ENCODE measurements at places on chromosomes 6 and 20.

DNA sequence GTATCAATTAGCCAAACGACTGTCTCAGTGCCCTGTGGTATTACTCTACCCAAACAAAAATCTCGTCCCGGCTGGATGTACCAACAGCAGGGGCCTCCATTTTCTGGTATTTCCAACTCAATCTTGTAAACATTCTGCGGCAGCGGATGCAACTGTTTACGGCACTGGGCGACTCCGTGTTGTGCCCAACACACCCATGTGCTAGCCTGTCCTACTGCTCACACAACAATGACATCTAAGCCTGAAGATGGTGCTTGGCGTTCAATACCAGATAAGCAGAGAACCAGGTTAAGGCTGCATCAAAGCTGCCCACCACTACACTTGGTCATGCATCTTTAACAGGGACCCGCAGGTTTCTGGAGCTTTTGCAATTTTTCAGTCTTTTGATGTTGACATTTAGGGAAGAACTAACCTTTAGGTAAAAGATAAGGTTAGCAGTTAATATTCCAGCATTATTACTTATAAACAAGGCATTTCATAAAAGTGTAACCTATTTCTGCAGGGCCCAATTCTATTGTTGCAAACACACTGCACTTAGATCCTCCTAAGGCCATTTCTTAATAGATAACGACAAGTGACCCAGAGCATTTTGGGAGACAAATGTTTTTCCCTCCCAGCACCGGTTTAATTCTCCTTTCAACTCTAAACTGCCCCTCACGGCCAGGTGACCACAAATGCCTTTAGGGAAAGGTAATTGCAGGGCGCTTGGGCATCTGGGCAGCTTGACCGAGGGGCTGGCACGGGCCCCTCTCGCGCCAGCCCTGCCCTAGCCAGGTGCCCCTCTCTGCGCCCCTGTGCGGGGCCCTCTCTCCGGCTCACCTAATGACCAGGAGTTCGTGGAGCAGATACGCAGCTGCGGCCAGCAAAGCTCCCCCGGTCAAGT is 945 bp downstream of the FAXC start:
- DNase-seq, result no peak

GRCh38 chr6:107956181-107956580 is 1.8 kb downstream of the SEC63 start:
- no peak for DNase-seq

DNA sequence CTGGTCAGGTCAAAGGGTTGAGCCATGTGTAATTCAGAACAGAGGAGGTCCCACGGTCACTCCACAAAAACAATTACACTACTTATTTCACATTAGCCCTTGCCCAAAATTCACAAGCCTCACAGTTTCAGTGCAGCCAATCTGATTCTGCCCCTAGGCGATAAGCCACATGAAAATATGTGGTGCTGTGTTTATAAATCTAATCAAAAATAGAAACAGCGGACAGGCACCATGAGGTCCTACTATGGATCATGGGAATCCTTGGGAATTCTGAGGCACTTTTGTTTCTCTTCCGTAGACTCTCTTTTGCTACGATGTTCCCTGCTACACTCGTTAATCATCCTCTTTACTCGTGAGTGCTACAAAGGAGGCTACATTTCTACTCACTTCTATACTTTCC is 476.1 kb downstream of the TFAP2A start:
- no peak for DNase-seq

DNA sequence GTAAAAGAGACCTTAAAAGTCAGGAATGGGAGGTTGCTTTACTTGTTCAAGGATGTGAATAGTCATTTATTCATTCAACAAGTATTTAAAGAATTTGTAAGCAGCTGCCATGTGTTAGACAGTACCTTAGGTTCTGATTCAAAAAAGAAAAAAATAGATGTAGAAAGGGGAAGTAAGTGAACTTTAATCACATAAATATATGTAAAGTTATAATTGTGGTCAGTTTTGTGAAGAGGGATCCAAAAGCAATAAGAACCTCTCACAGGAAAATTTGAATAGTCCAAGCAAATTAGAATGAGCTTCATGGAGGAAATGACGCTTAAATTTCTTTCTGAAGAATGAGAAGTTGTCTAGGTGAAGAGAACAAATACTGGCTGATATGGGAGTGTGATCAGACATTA is 596.1 kb upstream of the CITED2 start:
- DNase-seq, result no peak

- no peak for DNase-seq
Observed at GRCh38 chr6:32173051-32173727, 2.7 kb downstream of the AGPAT1 start.

Data from colonic mucosa (tissue), 4 donors.